SW480 (cell line): ENCODE measurements at places on chromosomes 2 and 18.

GRCh38 chr2:30561349-30561748 lies 114.3 kb downstream of the LCLAT1 start:
- no peak for DNase-seq

GRCh38 chr2:217286833-217287232 lies 427.0 kb upstream of the TNP1 start:
- DNase-seq, result no peak

DNA sequence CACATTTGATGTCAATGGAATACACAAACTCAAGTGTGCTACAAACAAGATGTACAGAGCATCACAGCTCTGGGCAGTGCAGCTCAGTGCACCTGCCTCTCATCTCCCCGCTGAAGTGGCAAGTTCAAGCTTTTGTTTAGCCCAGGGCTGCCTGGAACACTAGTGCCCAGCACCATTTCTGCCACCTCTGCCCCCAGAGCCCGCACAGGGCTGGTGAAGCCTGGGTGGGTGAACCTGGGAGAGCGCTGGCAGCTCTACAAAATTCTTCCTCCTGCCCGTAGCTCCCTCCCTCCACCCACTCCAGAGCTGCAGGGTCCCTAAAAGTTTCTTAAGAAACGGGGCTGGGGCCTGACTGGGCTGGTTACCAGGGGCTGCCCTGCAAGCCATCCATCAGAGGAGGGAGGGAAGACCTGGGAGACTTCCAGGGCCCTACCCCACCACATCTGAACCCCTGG lies 1.5 kb downstream of the HES6 start:
- no peak for DNase-seq

DNA sequence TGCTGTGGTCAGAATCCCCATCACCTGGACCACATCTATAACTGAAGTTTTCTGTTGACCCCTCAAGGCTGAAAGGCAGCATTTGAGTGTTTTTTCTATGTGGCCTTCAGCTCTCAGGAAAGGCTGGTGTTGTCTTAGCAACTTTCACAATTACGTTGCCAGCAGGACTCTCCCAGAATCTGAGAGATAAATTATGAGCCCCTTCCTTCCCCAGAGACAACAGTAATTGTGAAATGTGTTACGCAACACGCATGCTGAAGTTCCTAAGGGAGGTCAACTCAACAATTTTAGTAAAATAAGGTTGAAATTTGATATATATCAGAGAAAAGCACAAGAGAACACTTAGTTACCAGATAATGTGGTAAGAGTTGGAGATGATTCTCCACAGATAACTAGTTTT lies 216.5 kb upstream of the SLC8A1 start:
- no peak for DNase-seq

DNA sequence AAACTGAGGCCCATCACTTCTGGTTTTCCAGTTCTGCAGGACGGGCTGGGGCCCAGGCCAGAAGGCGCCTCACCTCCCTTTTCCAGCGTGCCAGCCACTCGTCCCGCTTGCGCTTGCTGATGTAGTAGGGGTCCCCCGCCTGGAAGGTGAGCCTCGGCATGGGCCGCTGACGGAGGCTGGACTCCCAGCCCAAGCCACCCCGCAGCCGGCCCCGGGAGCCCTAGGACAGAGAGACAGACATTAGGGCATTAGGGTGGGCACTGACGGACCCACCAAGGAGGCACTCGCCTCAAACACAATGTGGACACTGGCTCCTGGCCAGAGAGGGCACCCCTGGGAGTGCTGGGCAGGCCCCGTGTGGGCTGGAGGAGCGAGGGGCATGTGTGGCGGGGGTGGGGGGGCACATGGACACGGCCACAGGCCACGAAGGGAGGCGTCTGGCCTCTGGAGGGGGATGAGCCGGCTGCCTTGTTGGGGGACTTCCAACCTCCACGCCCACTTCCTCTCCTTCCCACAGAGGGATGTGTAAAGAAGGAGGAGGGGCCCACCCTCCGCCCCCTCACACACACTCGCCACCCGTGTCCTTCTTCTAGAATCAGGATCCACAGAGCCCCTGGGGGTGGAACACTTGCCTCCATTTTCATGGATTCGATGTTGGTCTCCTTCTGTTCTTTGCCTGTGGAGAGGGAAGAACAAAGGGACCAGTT lies 66.7 kb downstream of the DNMT3A start:
- no peak for DNase-seq

- DNase-seq, result no peak
Measured at GRCh38 chr18:38458698-38459097, 893.1 kb upstream of the CELF4 start.

DNA sequence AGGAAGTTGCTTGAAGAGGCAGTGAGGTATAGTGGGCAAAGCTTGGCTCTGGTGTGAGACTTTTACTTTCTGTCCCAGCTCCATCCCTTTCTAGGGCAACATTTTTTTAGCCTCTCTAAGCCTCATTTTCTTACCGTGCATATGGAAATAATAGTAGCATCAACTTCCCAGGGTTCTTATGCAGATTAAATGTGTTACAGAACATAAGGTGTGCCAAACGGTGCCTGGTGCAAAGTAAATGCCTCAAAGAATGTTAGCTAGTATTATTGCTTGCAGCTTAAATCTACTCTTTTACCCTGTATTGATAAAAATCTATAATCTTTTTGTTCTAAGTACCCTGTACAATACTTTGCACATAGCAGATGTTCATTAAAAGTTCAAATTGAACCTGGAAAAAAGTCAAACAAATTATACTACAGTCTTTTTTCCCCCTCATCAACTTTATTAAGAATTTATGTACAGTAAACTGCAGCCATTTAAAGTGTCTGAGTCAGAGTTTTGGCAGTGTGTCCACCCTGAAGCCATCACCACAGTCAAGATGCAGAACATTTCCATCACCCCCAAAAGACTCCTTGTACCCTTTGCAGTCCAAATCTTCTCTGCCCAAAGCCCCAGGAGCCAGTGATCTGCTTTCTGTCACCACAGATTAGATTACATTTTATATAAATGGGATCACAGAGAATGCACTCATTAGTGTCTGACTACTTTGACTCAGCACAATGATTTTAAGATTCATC lies 10.6 kb downstream of the MAPRE2 start:
- no peak for DNase-seq

- DNase-seq, result no peak
Measured at GRCh38 chr2:72034353-72035095, 113.1 kb downstream of the CYP26B1 start.

- DNase-seq, result no peak
Measured at GRCh38 chr2:71778936-71779773, 325.8 kb downstream of the DYSF start.

DNA sequence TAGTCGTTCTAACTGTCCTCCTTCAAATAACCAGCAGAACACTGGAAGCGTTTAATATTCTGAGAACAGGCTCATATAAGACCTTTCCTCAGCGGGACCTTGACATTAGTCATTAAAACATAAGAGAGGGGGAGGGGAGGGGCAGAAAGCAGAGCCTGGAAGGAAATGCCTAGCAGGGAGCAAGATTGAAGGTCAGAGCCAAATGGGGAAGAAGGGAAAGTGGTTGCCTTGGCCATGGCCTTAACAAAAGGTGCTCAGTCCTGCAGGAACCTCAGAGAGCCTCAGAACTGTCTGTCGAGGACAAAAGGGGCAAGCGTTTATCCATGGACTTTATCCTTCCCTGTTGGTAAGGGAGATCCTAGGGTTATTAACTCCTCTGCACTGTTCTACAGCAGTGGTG lies 856 bp upstream of the PLA2R1 start:
- DNase-seq, result no peak

DNA sequence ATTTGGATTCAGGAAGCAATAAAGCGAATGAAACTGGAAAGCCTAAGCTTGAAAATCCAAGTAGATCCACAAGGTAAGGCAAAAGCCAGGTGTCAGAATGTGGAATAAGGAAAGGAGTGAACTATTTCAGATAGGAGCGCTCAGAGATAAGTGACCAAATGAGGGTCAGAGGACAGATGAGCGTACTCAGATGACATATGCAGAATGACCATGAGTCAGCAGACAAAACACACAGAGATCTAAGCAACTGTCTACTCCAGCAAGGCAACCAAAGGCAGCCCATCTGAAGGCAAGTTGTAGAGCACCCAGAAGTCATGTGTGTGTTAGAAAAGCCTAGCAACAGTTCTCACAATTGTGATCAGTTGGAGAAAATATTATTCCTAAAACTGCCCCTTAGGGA lies 548.4 kb upstream of the FSHR start:
- no peak for DNase-seq

DNA sequence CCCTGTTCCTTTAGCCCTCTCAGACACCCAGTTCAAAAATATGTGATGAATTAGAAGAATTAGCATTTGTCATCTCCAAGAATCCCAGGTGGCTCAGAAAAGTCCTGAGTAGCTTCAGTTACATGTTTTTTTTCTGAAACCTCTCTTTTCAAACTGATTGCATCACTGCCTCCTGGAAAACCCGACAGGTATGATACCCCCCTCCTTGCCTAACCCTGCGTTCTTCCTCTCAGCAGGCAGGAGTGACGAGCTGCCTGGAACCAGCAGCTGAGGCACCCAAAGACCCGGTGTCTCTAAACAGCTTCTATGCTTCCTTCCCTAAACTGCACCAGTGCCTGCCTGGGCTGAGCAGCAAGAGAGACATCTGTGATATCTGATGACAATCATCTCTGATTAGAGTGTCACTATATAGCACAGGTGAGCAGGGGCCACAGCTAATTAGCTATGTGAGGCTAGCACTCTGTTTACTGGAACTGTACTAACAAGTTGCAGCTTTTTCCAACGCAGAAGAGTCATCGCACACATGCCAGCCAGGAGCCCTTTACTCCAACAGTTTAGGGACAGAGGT lies 376.4 kb upstream of the ATP5MC3 start:
- DNase-seq, result no peak

DNA sequence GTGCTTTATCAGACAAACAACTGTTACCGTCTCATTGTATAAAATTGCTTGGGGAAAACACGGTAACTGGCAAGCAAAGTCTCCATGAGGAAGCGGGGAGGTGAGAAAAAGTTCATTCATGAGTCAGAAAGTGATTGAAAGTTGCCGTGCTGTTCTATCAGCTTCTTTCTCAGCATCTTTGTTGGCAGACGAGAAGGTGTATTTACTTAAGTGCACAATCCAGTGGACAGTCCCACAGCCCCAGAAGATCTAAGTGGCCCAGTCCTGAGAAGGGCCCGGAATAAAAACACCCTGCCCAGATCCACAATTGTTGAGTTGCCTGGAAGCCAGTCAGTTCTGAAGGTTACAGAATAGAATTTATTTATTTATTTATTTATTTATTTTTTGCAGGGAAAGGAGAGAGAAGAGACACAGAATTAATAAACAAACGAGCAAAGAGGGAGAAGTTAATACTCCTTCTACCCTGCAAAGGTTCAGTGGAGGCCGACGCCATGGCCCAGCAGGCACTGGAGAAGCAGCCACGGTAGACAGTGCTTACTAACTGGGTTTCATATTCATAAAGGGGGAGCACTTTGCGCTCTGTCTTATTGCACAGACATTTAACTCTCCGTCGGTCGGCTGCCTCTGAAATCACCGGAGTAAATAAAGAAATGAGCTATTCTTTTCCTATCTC lies 676.0 kb upstream of the SALL3 start:
- no peak for DNase-seq

GRCh38 chr2:217362710-217363109 lies 502.8 kb upstream of the TNP1 start:
- DNase-seq, result no peak

DNA sequence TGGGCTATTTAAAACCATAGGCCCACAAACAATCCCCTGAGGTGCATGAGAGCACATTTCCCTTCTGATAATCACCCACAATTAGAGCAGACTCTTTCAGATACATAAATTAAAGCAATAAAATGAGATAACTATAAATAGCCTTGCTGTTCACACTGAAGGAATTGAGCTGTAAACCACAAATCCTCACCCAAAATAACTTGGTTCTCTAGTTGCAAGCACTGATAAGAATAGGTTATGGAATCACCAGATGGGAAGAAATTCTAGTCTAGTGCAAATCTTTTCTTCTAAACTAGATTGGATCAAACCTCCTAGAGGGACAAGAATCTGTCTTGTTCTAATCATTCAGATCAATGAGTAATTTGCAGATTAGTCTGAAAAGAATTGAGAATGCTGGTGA lies 64.6 kb downstream of the NAB1 start:
- no peak for DNase-seq

DNA sequence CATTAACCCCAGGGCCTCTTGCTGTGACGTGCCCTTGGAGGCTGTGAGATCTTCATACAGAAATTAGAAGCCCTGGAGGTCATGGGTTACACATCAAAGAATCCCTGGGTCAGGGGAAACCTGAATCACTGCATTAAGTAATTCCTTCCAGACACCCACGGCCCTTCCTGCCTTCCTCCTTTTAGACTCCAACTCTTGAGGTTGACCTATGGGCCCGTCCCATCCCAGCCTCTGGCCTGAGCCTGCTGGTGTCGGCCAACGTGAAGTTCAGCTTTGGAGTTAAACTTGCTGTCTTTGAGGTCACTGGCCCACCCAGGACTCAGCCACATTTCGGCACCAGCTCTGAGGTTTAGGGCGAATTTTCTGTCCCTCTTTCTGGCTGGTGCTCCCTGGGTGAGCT lies 198.3 kb downstream of the ACKR3 start:
- no peak for DNase-seq

GRCh38 chr2:134398300-134398699 lies 144.4 kb downstream of the MGAT5 start:
- peak; percentile 96 for DNase-seq

GRCh38 chr2:86249176-86249575 lies 49.9 kb downstream of the MRPL35 start:
- no peak for DNase-seq

DNA sequence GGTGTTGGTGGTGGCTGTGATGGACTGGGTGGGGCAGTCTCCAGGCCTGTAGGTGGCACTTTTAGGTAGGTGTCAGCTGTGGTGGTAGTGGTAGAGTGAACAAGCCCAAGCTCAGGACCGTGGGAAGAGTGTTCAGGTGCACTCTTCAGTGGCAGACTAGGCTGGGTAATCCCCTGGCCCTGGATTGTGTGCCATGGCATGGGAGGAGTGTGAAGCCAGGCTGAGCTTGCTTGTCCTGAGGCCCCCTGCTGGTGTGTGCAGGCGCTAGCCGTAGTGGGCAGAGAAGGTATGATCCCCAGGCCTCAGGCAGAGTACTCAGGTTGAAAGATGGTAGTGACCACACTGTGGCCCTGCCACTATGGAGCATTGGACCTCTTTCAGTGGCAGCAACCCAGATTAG lies 850.3 kb downstream of the DSC3 start:
- DNase-seq, result no peak
